NAMALWA (cell line): ENCODE measurements at places on chromosomes 1 and 21.
A peak's percentile ranks its signal among the peaks of the same experiment; 100 is the strongest.

DNA sequence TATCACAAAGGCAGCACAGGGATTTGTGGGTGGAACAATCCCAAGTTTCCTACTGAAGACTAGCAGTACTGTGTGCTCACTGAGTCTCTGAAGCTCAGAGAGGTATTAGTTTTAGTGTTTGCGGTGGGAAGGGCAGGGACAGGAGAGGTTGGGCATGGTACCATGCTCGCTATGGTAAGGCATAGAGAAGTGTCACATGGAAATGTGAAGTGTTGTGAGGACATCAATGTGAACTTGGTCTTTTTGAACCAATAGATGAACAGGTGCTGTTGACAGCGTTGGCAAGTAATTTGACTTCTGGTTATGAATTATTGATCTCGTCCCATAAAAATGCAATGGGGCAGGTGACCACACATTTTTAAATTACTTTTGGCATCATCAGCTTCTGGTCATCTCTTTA, 55.8 kb upstream of the ADAMTS1 start:
- no peak for DNase-seq

DNA sequence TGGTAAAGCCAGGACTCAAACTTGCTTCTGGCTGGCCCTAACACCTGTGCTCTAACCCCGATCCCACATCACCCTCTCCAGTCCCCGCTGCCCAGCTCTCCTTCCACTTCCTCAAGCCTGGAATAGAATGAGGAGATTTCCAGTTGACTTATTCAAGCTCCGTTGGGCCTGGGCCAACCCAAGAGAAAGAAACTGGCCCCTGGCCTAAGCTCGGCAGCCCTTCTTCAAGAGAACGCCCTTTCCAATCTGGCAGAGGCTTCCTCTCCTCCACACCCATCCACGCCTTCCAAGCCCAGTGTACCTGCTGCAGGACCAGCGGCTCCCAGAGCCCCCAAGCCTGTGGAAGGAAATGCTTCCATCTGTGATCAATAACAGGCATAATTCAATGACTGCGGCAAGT, 51.9 kb downstream of the LRRN2 start:
- DNase-seq = no peak

DNA sequence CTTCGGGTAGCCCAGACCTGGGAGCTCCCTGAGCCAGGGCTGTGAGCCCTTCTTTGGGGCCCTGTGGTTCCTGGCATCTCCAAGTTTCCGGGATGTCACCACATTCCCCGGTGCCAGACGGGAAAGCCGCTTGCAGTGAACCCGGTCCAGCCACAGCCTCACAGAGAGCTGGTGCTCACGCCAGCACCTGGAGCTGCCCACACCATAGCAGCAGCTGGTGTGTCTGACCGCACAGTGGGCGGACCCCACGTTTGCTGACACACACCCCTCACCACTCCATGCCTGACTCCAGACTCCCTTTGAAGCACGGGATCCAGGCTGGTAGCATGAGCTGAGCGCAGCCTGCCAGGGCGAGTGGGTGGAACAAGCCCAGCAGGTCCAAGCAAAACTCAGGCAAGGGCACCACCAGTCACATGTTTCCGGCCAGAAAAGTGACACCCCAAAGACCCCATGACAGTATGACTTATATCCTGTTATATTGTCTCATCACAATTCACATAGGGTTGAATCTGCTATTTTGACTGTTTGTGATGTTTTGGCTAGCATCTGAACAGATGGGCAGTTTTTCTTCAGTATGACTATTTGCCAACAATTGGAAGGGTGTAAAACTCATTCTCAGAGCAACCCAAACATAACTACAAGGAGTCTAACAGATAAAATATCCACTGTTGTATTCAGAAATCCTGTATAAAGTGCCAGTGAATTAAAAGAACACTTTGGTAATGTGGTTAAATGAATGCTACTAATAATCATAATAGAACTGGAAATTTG, 285.4 kb downstream of the SMYD3 start:
- DNase-seq = no peak

- DNase-seq = no peak
Measured at GRCh38 chr1:58791106-58791505, 7.3 kb upstream of the JUN start.

DNA sequence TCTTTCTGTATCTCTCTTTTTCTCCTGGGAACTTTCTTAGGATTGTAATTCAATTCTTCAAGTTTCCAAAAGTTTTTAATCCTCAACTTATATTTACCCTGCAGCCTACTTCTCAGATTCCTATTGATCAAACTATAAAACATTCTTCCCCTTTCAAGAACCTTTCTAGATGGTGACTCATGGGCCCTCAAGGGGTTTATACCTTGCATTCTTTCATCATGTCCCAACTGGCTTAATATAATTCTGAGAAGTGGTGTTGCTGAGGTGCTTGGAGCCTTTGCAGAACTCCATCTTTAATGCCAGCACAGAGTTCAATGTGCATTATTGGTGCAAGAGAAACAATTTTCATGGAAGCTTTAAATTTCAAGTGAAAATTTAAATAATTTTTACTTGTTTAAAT, 273.4 kb downstream of the VAV3 start:
- DNase-seq = no peak

GRCh38 chr21:36959020-36959835, 7.2 kb downstream of the HLCS start:
- no peak for DNase-seq

- DNase-seq = no peak
Measured at GRCh38 chr1:1528301-1529267, 11.8 kb downstream of the TMEM240 start.

DNA sequence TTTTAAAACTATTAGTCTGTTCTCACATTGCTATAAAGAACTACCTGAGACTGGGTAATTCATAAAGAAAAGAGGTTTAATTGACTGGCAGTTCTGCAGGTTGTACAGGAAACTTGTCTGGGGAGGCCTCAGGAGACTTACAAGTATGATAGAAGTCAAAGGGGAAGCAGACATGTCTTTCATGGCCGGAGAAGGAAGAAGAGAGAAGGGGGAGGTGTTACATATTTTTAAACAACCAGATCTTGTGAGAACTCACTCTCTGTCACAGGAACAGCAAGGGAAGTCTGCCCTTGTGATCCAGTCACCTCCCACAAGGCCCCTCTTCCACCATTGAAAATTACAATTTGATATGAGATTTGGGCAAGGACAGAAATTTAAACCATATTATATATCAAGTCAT, 55.9 kb downstream of the CLIC4 start:
- no peak for DNase-seq

- DNase-seq = peak; percentile 50
Measured at GRCh38 chr1:940107-941014, 16.6 kb downstream of the SAMD11 start.

DNA sequence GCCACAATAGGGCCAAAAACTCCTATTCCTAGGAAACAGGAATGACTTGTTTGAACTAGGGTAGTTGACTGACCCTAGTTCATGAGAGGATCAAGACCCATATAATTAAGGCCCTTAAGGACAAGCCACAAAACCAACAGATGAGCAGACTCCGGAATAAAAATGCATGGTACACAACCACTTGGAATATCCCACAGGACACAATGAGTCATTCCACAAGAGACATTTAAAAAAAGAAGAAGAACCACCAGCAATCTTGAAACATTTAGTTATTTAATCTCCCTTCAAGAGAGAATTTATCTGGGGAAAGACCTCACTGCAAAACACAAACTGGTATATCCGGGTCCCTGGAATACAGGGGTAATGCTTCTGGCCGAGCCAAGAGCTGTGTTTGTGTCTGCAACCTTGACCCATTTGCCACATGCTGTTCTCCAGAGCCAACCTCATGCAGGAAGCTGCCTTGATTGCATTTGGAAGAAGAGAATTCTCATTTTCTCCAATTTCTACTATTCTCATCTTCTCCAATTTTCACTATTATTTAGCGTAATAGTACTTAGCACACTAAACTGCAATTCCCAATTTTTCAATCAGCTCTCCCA, 135.5 kb downstream of the TGFBR3 start:
- DNase-seq = no peak

DNA sequence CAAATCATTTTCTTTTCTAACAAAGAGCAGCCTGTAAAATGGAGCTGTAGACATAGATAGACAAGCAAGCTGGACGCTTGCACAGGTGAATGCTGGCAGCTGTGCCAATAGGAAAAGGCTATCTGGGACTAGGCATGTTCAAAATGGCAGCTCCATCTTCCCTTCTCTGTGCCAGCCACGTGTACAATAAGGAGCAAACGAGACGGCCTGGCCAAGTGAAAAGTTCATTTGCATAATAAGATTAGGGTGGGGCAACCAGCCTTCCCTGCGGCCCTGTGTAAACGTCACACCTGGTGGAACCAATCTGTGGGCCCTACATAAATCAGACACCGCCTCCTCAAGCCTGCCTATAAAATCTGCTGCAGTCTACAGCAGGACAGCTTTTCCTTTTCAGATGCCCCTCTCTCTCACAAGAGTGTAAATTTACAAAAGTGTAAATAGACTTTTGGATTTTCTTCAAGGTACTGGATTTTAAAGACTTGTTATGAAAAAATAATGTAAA, 16.6 kb upstream of the EDEM3 start:
- peak; percentile 89 for DNase-seq

GRCh38 chr1:228321895-228322294, 84.7 kb downstream of the TRIM11 start:
- DNase-seq = no peak

DNA sequence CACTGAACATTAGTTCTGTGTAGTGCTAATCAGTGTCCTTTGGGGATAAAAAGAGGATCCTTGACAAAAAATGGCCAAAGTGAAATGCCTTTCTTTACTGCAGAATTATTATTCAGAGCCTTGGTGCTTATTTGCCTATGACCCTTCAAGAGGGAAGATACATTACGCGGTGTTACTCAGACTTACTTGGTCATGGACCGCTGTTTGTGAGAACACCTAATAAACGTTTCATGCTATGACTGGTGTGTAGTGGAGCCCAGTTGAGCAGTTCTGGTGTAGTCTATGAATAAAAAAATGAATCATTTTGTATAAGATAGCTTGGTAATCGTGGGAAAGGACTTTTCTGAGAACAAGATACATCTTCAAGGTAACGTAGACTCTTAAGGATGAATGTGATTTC, 8.3 kb downstream of the NFYC start:
- DNase-seq = peak; percentile 30

DNA sequence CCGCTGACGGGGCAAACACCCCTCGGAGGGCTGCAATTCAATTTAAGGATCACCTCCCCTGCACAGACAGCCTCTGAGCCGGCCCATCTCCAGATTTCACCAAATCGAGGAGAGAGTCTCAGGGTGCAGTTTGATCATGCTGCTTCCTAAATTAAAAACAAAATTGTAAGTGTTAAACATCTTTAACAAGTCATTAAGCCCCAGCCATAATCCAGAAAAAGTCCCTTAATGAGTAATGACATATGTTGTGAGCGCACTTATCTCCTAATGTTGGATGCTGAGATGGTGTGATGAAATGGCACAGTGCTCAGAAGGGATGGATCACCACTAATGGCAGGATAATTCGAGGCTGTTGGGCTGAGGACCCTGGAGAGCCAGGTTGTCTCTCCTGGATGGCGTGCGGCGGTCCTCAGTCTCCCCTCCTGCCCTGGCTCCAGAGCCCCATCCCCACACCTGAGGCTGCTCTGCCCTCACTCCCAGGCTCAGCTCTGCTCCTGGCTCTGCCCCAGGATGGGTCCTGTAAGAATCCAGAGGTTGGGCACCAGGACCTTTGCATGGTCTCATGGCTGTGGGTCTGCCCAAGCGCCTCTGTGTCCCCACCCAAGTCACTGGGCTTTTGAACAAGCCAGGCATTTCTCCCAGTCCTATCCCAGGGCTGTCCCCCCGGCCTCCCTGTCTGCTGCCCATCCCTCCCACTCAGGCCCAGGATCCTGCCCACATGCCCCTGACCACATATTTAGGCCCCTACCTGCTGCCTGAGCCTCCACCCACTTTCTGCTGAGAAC, 224.4 kb upstream of the POU3F1 start:
- DNase-seq = no peak

GRCh38 chr1:113534130-113534817, 144.0 kb downstream of the MAGI3 start:
- no peak for DNase-seq

DNA sequence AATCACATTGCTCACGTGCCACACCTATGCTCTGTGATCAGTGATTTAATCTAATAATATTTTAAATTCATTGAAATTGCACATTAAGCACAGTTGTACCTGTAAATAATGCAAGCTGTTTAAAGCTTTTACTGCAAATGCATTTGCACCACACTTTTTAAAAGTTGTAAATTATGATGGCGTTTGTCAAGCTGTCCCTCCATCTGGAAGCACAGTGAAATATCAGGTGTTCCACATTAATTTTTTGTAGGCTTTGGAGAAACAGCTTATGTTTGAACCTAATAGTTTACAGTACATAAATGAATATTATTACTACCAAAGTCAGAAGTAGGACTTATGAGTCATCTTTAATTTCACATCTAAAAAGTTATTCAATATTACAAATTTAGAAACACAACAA, 3.0 kb upstream of the DPYD start:
- no peak for DNase-seq

DNA sequence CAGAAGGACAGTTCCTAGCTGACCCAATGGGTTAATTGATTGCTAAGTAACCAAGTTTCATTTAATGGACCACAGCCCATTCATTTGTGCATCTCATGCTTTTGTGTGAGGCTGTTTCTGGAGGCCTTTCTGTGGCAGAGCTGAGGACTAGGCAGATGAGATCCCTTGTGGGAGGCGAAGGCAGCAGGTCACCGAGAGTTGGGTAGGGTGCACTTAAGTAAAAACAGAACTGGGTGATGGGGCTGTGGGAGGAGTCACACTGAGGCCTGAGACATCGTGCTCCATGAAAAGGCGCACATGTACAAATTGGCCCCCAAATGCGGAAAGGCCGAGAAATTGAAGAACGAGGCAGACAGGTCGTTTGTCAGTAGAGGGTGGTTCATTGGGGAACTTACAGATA, 60.9 kb downstream of the S100B start:
- DNase-seq = no peak

GRCh38 chr1:147600119-147601111, 59.1 kb downstream of the BCL9 start:
- no peak for DNase-seq

GRCh38 chr1:14777516-14778506, 179.3 kb downstream of the KAZN start:
- no peak for DNase-seq

DNA sequence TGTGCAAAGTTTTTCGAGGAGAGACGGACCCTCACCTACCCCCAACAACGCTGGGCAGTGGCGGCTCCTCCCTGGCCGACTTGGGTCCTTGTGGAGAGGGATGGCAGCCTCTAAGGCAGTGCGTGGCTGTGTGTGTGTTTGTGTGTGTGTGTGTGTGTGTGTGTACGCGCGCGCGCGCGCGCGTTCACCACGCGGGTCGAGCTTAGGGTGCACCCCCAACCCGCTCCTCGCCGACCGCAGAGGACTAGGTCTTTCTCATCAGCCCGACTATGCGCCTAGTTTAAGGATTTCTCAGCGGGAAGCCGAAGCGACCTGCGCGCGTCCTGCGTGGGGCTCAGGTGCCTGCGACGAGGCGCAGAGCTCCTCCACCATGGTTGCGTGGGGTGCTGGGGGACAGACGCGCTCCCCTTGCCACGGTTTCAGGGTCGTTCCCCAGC, 940 bp downstream of the SOX13 start:
- no peak for DNase-seq

- DNase-seq = no peak
Measured at GRCh38 chr1:181383695-181384094, 99.6 kb upstream of the CACNA1E start.
